ENCODE measurements at places on chromosomes 7 and 10.

GRCh38 chr7:55423277-55423711 is 58.2 kb downstream of the LANCL2 start:
- no peaks in the 10 kb centered on the region for H3K27me3 ChIP-seq
- DNase-seq = no peak
- peaks cover 10% of the 10 kb centered on the region for H3K36me3 ChIP-seq
- H3K27ac ChIP-seq = no peak overlapping the region
- no peaks in the 10 kb centered on the region for H3K4me1 ChIP-seq
- no peak overlapping the region for H3K4me3 ChIP-seq

DNA sequence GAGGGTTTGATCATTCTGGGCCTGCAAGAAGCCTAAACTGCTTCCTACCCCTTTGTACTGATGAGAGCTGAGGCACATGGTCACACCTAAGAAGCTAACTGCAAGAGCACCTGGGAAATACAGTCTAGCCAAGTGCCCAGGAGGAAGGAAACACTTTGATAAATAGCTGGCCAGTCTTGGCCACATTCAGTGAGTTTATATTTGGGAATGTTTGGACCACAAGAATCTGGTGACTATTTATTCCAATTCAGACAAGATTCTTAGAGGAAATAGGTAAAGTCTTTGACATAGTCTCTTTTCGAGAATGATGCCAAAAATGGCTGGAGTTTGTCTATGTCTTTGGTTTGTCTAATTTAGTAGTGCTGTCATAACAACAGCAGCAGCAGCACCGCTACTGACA is 213.6 kb downstream of the KIF20B start:
- DNase-seq = no peak
- H3K4me1 ChIP-seq = no peaks in the 10 kb centered on the region
- H3K27ac ChIP-seq = no peak overlapping the region
- H3K4me3 ChIP-seq = no peak overlapping the region

- no peak overlapping the region for H3K27ac ChIP-seq
- no peak for DNase-seq
- H3K4me1 ChIP-seq = peaks cover 3% of the 10 kb centered on the region
- no peaks in the 10 kb centered on the region for H3K27me3 ChIP-seq
- H3K4me3 ChIP-seq = no peak overlapping the region
Measured at GRCh38 chr7:55488216-55488615, 84.1 kb downstream of the VOPP1 start.

GRCh38 chr7:20642166-20642565 is 26.7 kb downstream of the ABCB5 start:
- H3K27ac ChIP-seq = no peak overlapping the region
- H3K4me1 ChIP-seq = no peaks in the 10 kb centered on the region
- no peaks in the 10 kb centered on the region for H3K36me3 ChIP-seq
- H3K4me3 ChIP-seq = no peak overlapping the region
- DNase-seq = no peak
- H3K27me3 ChIP-seq = no peaks in the 10 kb centered on the region

DNA sequence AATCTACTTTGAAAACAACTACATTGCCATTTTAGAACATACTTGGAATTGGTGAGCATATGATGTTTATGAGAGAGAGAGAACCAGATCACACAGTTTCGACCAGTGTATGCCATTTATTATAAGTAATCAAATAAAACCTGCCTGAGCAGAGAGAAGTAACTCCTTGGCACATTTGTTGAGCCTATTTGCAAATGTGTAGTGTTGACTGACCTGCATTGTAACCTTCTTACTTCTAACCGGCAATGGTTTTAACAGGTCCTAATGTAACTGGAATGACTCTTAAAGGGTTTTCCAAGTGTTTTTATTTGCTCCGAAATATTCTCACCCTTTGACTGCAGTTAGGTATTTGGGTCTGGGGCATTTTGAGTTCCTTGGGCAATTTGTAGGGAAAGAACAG is 167.6 kb downstream of the POU6F2 start:
- no peak for DNase-seq
- H3K4me1 ChIP-seq = no peaks in the 10 kb centered on the region
- H3K36me3 ChIP-seq = no peaks in the 10 kb centered on the region
